Activated CD8-positive, alpha-beta memory T cell treated with anti-CD3 and anti-CD28 coated beads for 36 hours (primary cell): ENCODE measurements at places on chromosomes 12 and 14. TPM values are rescaled to one million over a fixed set of nuclear protein-coding genes. Genes with fewer than 3 reads are reported as not detected.

Gene AMN
- total RNA-seq: 0.71 TPM

Gene ISCU
- 92.1 TPM for total RNA-seq

Gene AQP6
- not detected for total RNA-seq

Gene ERP27
- total RNA-seq: 0.76 TPM

Gene ADAMTS20
- total RNA-seq: not detected

Gene DCN
- total RNA-seq: not detected

Gene TRIP11
- total RNA-seq: 44.4 TPM

Gene CIROP
- not detected for total RNA-seq

Gene ANAPC7
- 73.8 TPM for total RNA-seq

Gene CLEC7A
- not detected for total RNA-seq

Gene HOXC5
- total RNA-seq: not detected

Gene ADCY4
- 1.3 TPM for total RNA-seq

Gene ANO6
- 18.2 TPM for total RNA-seq

Gene CLEC6A
- not detected for total RNA-seq

Gene PLCZ1
- not detected for total RNA-seq

Gene ANAPC5
- 131 TPM for total RNA-seq

Gene TTC6
- not detected for total RNA-seq

Gene PMEL
- total RNA-seq: 0.50 TPM

Gene DAO
- total RNA-seq: not detected

Gene CCDC177
- 0.04 TPM for total RNA-seq

Gene SERPINA3
- total RNA-seq: not detected

Gene PPFIBP1
- total RNA-seq: 10.1 TPM

Gene SCAF11
- total RNA-seq: 114 TPM

Gene HOXC9
- total RNA-seq: not detected

Gene B4GALNT3
- 2.7 TPM for total RNA-seq

Gene SERPINA10
- total RNA-seq: not detected

Gene ZC2HC1C
- 0.97 TPM for total RNA-seq

Gene CAMKK2
- total RNA-seq: 41.8 TPM

Gene SPTB
- total RNA-seq: 0.17 TPM

Gene ST8SIA1
- total RNA-seq: 4.1 TPM

Gene MIA2
- total RNA-seq: 19.5 TPM

Gene EIF2B2
- total RNA-seq: 64.1 TPM

Gene CLEC1B
- total RNA-seq: not detected

Gene APOLD1
- total RNA-seq: 2.7 TPM

Gene UBE3B
- 32.7 TPM for total RNA-seq

Gene LIN7A
- total RNA-seq: not detected

Gene LALBA
- not detected for total RNA-seq

Gene NTF3
- total RNA-seq: not detected

Gene EEA1
- total RNA-seq: 19.2 TPM

Gene GALNT16
- 0.08 TPM for total RNA-seq
